Karpas-422 (cell line): ENCODE measurements at places on chromosomes 5 and 9. TPM values are rescaled to one million over a fixed set of nuclear protein-coding genes. Genes with fewer than 3 reads are reported as not detected.

The TAF1L gene
- not detected in 2 replicates for total RNA-seq

The C5orf52 gene
- not detected in 2 replicates for total RNA-seq

The CCNO gene
- total RNA-seq: 2.2 and 5.0 TPM in 2 replicates

The LAMC3 gene
- not detected in 2 replicates for total RNA-seq

The DELE1 gene
- total RNA-seq: 100 and 124 TPM in 2 replicates

The TRPM3 gene
- total RNA-seq: not detected in 2 replicates

The SLC25A2 gene
- total RNA-seq: 0.65 and 0.82 TPM in 2 replicates

The TSLP gene
- total RNA-seq: not detected in 2 replicates

- no peaks in the 10 kb centered on the region for H3K27me3 ChIP-seq
- H3K4me3 ChIP-seq: no peak overlapping the region
- no peak for DNase-seq
- peaks cover 4% of the 10 kb centered on the region; the same call in 1 of the 2 replicates for H3K4me1 ChIP-seq
- H3K36me3 ChIP-seq: no peaks in the 10 kb centered on the region
Measured at GRCh38 chr5:97097326-97098230, 44.8 kb downstream of the LIX1 start.

GRCh38 chr5:160547872-160548271, 126.2 kb downstream of the PTTG1 start:
- H3K36me3 ChIP-seq: no peaks in the 10 kb centered on the region
- H3K4me1 ChIP-seq: no peaks in the 10 kb centered on the region
- no peak overlapping the region for H3K27ac ChIP-seq
- no peak for DNase-seq

- DNase-seq: no peak
- no peak overlapping the region for H3K27ac ChIP-seq
- H3K4me3 ChIP-seq: no peak overlapping the region
- H3K36me3 ChIP-seq: no peaks in the 10 kb centered on the region
- no peaks in the 10 kb centered on the region for H3K27me3 ChIP-seq
Measured at GRCh38 chr5:4058899-4059298, 463.3 kb downstream of the IRX1 start.

DNA sequence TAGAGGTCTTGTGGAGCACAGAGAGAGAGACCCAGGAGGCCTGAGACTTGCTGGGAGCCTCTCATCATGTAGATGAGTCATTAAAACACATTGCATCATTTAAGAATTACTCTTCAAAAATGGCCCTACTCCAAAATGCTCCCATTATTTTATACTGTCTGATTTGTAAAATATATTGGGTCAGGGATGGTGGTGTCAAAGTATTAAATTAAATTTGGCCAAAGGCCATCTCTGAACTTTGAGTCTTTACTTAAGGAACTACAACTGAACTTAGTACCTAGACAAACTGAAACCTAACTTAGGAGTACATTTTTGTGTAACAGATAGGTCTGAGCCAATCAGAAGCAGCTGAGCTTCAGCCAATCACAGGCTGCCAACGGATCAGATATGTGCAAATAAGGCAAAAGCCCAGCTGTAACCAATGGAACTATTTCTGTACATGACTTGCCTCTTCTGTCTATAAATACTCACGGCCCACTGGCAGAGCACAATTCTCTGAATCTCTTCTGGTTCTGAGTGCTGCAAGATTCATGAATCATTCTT, 657.2 kb downstream of the TLE1 start:
- no peak for DNase-seq
- no peak overlapping the region for H3K4me3 ChIP-seq
- H3K4me1 ChIP-seq: no peaks in the 10 kb centered on the region
- H3K27me3 ChIP-seq: no peaks in the 10 kb centered on the region
- no peak overlapping the region for H3K27ac ChIP-seq

- peak overlapping the region; percentile 79 for H3K27ac ChIP-seq
- H3K27me3 ChIP-seq: no peaks in the 10 kb centered on the region; the same call in 1 of the 2 replicates
- no peaks in the 10 kb centered on the region for H3K36me3 ChIP-seq
- no peak overlapping the region for H3K4me3 ChIP-seq
- DNase-seq: no peak
Measured at GRCh38 chr9:116360989-116361388, 207.4 kb downstream of the PAPPA start.

DNA sequence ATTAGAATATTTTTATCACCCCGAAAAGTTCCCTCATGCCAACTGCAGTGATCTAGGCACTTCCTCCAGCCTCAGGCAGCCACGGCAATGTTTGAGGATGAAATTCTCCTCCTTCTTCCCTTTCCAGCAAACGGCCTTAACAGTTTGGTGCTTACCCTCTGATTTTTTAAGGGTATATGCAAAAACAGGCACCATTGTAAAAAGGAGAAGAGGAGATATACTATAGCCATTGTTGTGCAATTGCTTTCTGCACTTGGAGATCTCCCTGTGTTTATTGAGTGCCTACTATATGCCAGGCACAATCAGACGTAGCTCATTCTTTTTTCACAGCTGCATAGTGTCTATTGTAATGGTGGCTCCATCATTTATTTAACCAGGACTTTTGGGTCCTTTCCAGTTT, 29.4 kb downstream of the GSN start:
- no peak for DNase-seq
- H3K4me3 ChIP-seq: no peak overlapping the region
- H3K27me3 ChIP-seq: no peaks in the 10 kb centered on the region
- no peaks in the 10 kb centered on the region for H3K36me3 ChIP-seq

DNA sequence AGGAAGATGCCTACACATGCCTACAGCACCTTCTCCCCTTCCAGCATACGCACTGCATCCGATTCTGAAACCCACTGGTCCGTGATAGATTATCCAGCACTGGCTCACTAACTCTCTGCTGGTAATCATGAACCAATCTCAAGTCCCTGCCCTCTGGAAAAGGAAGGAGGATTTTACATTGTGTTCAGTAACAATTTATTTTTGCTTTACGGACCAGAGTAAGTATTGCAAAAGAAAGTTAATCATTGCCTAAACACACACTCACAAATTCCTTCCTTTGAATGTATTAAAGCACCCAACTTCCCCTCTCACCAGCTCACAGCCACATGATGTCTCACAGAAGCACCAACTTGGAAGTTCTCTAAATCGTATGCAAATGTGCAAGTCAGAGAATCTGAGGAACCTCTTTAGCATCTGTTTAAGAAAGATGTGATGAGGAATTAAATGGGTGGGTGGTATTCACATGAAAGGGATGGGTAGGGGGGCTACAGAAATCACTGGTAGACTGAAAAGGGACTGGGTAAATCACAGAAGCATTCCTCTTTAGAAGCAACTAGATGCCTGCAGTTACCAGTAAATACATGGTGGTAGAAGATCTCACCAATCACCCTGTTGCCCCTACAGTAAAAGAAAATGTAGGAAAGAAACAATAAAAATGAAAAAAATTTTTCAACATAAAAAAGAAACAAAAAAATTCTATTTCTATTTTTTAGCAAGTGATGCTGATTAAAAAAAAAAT, 8.4 kb downstream of the GNAQ start:
- 0 out of 2 replicates have a peak overlapping the region, but pooled peaks have one; percentile 26 for H3K4me3 ChIP-seq
- no peaks in the 10 kb centered on the region for H3K36me3 ChIP-seq
- DNase-seq: peak; percentile 77
- H3K4me1 ChIP-seq: peaks cover 16% of the 10 kb centered on the region
- H3K27me3 ChIP-seq: no peaks in the 10 kb centered on the region

DNA sequence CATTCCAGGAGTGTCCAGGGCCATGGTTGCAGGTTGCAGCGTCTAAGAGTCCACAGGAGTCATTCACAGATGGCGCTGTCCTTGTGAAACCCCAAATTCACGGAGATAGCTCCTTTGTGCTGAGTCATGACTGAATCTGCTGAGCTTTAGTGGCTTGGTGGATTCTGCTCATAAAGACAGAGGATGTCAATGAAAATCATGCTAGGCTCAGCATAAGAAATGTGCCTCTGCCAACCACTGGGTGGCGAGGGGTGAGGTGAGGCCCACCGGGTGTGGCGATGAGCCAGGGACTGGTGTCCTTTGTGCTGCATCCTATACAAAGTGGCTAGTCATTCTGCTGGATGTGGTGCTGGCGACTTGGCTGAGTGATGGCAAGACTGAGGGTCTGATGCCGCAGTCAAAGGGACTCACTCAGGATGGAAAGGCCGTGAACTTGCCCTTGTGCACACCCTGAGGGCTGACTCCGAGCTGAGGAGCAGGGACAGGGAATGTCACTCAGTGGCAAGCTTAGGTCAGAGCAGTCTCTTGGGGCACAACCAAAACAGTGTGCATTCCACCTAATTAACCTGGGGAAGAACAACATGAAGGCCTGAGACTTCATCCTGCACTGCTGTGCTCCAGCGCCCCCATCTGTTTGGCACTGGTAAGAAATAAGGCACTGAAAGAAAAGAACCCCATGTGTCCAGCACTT, 71.5 kb downstream of the DAP start:
- no peak overlapping the region for H3K4me3 ChIP-seq
- peak; percentile 75 for DNase-seq
- no peaks in the 10 kb centered on the region for H3K27me3 ChIP-seq
- 0 out of 2 replicates have a peak, but pooled peaks cover 4% of the 10 kb centered on the region for H3K36me3 ChIP-seq

GRCh38 chr9:119083673-119084072, 285.6 kb downstream of the BRINP1 start:
- no peak overlapping the region for H3K27ac ChIP-seq
- DNase-seq: no peak
- no peaks in the 10 kb centered on the region for H3K27me3 ChIP-seq
- no peaks in the 10 kb centered on the region for H3K4me1 ChIP-seq
- no peak overlapping the region for H3K4me3 ChIP-seq

- H3K4me3 ChIP-seq: peak overlapping the region; percentile 99
- peak; percentile 77 for DNase-seq
Measured at GRCh38 chr9:114611516-114612271, 603 bp downstream of the TMEM268 start.

GRCh38 chr9:111197256-111197655, 132.8 kb downstream of the OR2K2 start:
- no peaks in the 10 kb centered on the region for H3K27me3 ChIP-seq
- H3K4me1 ChIP-seq: no peaks in the 10 kb centered on the region
- no peak for DNase-seq

GRCh38 chr5:150053713-150054392, 32.5 kb downstream of the CSF1R start:
- H3K4me3 ChIP-seq: no peak overlapping the region
- H3K4me1 ChIP-seq: no peaks in the 10 kb centered on the region
- no peak for DNase-seq
- no peaks in the 10 kb centered on the region for H3K27me3 ChIP-seq
